ENCODE measurements at places on chromosomes 2 and 18.

GRCh38 chr18:9707381-9708056 lies 582 bp upstream of the RAB31 start:
- no peak for DNase-seq

DNA sequence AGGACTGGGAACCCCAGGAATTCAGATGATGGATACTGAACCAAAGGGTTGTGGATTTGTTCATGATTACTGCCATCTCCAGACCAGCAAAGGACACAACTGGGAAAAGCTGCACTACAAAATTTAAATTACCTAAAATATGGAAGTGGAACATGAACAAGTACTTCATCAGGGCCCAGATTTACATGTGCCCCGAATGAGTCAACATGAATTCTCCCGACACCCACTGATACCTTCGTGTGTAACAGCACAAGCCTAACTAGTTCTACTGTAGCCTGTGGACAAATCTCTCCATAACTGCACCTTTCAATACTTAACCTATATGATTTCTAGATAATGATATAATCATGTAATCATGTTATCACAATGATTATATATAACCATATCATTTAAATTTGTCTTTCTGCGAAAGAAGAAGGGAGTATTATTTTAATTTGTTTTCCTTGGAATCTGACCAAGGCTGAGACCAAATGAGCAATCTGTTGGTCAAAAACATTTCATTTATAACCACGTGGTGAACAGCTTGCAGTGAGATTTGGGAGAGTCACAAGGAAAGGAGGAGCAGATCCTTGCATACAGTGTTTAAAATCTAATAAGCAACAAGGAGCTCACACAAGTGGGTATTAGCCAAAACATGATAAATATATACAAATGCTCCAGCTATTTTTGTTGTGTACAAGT lies 70.5 kb downstream of the CACNB4 start:
- DNase-seq: no peak

DNA sequence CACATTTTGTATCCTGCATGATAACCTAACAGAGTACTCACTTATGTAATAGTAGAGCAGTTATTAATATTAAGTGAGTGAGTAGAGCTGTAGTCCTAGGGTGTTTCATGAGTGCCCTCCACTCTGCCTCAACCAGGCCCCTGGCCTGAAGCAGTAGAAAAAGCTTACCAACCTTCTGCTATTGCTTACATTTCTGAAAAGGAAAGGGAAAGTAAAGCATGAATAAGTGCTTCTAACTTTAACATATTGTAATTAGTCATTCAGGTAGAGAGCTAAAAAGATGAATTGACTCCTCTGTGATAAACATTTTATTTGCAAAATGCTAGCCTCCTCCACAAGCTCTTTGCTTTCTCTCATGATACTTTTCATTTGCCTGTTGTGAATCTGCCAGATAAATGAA lies 94.7 kb upstream of the RPE start:
- no peak for DNase-seq

GRCh38 chr2:180733330-180733729 lies 247.1 kb upstream of the UBE2E3 start:
- no peak for DNase-seq

GRCh38 chr2:110969696-110970095 lies 151.0 kb upstream of the BCL2L11 start:
- no peak for DNase-seq

GRCh38 chr2:191864628-191865374 lies 17.9 kb upstream of the CAVIN2 start:
- no peak for DNase-seq

DNA sequence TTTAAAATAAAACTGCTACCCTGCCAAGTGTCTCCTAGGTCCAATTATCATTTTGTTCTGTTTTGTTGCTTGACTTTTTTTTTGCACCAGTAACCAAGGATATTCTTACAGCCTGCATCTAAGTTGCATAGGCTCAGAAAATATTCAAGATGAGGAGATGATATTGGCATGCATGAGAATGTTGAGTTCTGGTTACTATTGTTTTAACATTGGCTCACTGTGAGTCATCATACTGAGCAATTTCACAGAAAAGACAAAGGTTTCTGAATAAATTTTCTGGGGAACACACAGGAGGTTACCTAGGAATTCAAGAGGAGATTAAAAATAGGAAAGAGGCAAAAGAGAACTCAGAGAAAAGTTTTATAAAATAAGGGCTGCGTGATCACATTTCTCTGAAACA lies 84.8 kb upstream of the POU3F3 start:
- no peak for DNase-seq

DNA sequence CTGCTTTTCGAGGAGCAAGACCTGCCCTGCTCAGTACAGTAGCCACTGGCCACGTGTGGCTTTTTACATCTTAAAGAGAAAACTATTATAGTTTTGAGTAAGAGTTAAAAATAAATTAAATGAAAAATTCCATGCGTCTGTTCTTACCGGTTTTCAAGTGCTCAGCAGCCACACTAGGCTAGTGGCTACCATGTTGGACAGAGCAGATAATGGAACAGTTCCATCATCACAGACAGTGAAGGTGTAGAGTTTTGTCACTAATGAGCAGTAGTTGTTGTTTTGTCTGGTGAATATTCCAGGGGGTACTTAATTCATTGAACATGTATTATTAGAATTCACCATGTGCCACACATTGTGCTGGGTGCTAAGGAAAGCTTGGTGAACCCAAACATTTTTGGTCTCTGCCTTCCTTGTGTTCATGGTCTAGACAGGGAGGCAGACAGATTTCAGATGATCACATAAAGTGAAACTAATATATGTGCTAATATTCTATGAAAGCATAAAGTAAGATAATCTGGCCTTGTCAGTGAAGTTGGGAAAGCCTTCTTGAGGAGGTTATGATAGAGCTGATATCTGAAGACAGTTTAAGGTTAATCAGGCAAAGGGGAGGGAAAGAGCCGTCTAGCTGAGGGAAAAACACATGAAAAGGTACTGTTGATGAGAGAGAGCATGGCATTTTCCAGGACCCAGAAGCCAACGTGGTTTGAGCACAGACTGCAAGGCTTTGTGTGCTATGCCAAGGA lies 1.4 kb downstream of the ALMS1 start:
- no peak for DNase-seq

GRCh38 chr2:23286758-23287704 lies 97.9 kb upstream of the KLHL29 start:
- no peak for DNase-seq

DNA sequence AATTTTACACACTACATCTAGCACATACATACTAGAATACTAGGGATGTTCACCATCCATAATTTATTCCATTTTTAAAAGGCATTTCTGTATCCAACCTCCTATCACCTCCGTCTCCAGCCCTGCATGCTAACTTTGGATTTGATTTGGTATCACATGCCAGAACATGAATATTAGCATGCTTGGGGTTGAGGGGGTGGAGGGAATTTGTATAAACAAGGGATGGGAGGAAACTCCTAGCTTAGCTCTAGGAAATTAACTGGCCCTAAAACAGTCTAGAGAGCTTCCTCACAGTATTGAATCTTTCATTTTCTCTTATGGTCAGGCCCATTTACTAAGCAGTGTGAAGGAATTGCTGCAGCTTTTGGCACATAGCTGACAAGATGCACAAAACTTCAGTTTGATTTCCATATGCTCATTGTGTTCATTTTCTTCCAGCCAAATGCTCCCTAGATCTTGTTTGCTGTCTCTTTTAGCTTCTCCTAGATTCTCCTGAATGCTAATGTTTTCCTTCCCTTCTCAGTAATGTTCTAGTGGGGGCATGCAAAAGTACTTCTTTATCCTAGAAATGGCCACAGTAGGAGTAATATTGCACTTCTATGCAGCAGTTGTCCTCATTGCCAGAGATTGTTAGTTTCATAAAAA lies 135.2 kb downstream of the VWC2L start:
- no peak for DNase-seq

DNA sequence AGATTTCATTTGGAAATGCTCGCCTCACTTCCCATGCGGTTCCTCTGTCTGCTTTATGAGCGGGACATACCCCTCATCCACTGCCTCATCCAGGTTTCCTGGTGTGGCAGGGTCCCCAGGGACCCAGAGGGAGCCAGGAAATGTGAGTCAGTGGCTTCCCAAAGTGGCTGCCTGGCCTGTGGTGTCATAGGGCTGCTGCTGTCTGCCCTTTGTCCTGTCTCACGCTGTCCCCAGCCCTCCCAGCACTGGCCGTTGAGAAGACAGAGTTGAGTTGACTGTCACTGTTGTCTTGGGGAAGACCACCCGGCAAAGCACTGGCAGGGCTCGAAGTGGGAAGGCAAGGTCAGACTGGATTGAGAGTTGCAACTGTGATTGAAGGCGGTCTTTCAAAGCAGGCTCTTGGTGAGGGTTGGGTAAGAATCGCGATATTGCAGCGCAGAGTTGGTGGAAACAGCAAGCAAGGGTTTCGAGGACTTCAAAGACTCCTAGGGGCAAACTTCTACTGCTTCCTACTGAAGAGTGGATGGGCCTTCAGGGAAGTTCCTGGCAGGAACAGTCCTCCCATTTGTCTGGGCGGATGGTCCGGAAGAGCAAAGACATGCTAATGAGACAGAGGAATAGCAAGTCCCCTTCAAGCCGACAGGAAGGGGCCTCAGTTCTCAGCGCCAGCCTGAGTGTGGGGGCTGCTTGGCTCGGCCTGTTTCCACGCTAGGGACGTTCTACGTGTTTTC lies 33.9 kb downstream of the RAB31 start:
- no peak for DNase-seq

DNA sequence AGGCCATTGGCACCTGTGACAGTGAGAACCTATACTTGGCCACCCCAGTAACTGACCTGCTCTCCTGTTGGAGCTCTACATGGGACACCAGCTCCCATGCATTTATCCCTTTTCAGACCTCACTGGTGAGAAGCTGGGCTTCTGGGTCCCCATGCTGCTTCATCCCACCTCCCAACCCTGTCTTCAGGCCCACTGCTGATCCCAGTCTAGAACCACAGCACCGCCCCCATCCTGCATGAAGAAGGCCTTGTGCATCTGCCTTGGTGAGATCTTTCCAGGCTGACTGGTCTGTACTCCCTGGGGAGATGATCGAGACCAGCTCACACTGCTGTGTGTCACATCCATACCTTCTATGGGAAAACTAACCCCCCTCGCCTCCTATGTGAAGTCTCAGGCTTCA lies 22.7 kb downstream of the TTC32 start:
- no peak for DNase-seq

GRCh38 chr2:66850376-66850775 lies 415.5 kb downstream of the MEIS1 start:
- no peak for DNase-seq

DNA sequence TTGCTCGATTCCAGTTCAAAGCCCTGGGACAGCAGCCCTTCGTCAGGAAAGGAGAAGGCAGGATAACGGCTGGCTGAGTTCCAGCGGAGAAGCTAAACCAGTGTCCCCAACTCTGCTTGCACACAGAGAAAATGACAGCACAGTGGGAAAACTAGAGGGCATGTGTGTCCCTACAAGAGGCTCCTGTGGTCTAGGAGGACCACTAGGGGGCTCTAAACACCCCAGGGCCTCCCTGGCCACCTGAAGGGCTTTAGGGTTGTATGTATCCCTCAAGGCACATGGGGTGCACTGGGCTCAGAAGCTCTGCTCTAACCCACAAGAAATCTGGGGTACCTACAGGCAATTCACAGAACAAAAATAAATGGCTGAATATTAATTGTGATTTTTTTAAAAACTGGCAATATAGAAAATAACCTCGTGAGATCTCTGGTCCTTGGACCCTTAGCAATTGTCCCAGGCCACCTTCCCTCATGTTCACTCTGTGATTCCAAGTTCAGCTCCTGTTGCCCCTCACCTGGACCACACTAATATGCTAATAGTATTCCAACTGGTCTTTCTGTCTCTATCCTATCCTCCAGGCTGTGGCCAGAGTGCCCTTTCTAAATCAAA lies 17.5 kb downstream of the STAT1 start:
- DNase-seq: no peak

GRCh38 chr2:187580462-187581124 lies 26.4 kb upstream of the TFPI start:
- no peak for DNase-seq

DNA sequence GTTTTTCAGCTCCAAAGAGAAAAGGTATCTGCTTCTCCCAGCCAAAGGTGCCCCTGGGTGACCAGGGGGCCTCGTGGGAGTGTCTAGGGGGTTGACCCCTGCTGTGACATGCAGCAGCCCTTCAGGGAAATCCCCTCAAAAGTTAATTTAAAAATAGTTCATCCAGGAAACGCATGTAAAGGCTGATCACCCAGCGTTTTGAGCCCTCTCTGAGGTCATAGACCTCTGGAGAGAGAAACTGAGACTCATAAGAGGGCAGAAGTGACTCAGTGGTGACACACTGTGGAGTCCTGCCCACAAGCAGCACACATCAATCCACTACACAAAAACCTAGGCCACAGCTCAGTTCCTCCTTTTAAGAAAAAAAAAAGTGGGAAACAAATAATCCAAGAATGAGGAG lies 11.9 kb downstream of the GAL3ST2 start:
- DNase-seq: no peak

DNA sequence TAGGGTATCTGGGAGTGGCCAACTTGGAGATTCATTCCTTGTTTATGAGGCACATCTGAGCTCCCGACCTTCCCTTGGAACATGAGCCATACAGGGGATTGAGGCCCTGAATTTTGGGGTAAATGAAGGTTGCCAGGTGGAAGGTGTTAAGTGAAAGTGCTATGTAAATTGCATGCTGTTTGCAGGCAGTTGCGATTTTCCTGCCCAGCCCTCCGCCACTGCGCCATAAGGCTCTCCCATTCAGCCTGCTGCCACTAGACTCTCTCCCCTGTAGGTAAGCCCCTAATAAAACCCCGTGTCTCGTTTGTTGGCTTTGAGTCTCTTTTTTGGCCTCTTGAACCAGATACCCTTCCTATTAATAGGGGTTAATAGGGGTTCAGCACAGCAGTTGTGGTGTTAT lies 33.8 kb downstream of the PCARE start:
- DNase-seq: no peak

DNA sequence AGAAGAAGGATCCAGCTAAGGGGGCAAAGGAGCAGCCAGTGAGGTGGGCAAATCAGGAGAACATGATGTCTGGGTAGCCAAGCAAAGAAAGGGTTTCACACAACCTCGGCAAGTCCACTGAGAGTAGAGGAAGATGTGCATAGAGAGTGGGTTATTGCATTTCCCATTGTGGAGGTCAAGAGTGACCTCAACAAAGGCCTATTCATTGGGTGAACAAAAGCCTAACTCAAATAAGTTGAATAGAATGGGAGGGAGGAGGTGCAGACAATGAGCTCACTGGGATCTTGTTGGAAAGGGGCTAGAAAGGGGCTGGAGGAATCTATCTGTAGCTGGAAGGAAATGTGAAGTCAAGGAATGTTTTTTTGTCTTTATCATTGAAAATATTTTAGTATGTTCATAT lies 14.0 kb upstream of the PDCL3 start:
- DNase-seq: no peak

GRCh38 chr18:69839497-69839896 lies 108.2 kb downstream of the CD226 start:
- no peak for DNase-seq

GRCh38 chr2:159573846-159574606 lies 42.3 kb downstream of the BAZ2B start:
- DNase-seq: no peak

GRCh38 chr2:127618551-127619202 lies 27.3 kb upstream of the GPR17 start:
- DNase-seq: no peak

All from activated T-cell treated with anti-CD3 and anti-CD28 coated beads for 1 hour (primary cell).